ENCODE measurements at places on chromosomes 5 and 9. TPM values are rescaled to one million over a fixed set of nuclear protein-coding genes. Genes with fewer than 3 reads are reported as not detected.

Gene LRRC70
- total RNA-seq = 0.77 TPM

Gene QSOX2
- total RNA-seq = 8.0 TPM

Gene CYLC2
- total RNA-seq = not detected

Gene GNE
- 11.7 TPM for total RNA-seq

Gene SMIM33
- not detected for total RNA-seq

Gene TAF11L10
- total RNA-seq = not detected

Gene SLC6A19
- total RNA-seq = not detected

Gene NMUR2
- total RNA-seq = not detected

Gene AGXT2
- total RNA-seq = not detected

Gene PRXL2C
- total RNA-seq = 26.8 TPM

- DNase-seq = no peak
Measured at GRCh38 chr5:72812488-72812887, 4.0 kb upstream of the TNPO1 start.

- DNase-seq = no peak
Measured at GRCh38 chr5:151340004-151340403, 7.4 kb downstream of the SLC36A2 start.

GRCh38 chr5:608429-609370, 3.4 kb upstream of the CEP72 start:
- DNase-seq = no peak

DNA sequence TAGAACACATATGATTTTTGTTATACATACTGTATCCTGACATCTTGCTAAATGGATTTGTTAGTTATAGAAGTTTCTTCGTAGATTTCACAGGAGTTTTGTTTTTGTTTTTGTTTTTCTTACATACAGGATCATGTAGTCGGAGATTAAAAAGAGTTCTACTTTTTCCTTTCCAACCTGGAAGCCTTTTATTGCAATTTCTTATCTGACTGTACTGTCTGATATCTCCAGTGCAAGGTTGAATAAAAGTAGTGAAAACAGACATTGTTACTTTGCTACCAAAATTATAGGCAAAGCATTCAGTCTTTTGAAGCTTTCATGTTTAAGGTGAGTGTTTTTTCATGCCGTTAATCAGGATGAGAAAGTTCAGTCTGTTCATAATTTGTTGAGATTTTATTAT, 117.4 kb upstream of the PRSS3 start:
- no peak for DNase-seq

DNA sequence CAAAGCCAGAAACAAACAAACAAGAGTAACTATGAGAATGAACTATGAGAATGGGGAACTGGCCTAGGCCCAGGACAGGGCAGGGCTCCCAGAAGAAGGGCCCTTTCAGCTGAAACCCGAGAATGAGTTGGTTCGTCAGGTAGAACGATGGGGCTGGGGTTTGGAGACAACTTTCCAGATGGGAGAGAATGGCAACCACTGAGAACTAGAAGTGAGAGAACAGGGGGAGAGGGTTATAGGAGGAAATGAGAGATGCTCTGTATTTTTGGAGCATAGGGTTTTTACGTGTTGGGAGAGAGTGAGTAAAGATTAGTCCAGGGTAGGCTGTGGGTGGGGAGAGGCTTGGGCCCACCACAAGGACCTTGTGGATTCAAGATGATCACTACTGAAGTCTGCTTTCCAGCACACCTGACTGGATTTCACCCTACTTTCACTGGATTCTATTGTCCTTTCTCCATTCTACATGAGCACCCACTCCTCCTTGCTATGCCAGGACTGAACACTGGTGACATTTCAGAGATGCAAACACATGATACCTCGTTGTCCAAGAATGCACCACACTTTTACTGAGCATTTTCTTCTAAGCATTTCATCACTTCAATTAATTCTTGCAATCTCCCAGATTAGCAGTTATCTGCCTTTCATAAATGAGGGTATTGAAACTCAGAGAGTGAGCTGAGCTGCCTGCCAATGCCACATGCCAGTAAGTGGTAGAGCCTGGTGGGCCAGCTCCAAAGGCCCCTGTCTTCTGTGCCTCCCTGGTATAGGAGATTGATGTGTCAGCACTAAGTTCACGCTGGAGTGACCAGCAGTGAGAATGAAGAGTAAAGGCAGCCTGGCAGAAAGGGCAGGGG, 3.2 kb upstream of the TMEM268 start:
- DNase-seq = no peak
